NCI-H2081 treated with DMSO at 0.1 percent for 48 hours (cell line): ENCODE measurements at places on chromosomes 5 and 9.

DNA sequence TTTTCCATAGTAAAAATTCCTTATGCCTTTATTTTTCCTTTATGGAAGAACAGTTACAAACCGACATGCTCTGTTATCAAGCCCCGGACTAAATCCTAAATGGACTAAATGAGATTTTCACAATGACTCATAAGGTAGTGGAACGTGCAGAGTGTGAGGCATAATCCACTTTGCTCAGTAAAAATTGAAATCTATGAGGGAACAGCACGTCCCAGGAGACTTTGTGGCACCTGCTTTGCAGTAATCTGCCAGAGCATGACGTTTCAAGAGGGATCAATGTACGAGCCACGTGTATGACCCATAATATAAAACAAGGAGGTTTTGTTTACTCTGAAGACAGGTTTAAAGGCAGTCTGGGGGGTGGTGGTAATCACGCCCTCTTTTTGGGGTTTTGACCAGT lies 83.8 kb upstream of the GNA14 start:
- DNase-seq, result no peak

GRCh38 chr9:129627556-129628440 lies 1.8 kb downstream of the NTMT1 start:
- DNase-seq, result no peak

GRCh38 chr9:112558978-112559377 lies 72.4 kb downstream of the KIAA1958 start:
- no peak for DNase-seq

DNA sequence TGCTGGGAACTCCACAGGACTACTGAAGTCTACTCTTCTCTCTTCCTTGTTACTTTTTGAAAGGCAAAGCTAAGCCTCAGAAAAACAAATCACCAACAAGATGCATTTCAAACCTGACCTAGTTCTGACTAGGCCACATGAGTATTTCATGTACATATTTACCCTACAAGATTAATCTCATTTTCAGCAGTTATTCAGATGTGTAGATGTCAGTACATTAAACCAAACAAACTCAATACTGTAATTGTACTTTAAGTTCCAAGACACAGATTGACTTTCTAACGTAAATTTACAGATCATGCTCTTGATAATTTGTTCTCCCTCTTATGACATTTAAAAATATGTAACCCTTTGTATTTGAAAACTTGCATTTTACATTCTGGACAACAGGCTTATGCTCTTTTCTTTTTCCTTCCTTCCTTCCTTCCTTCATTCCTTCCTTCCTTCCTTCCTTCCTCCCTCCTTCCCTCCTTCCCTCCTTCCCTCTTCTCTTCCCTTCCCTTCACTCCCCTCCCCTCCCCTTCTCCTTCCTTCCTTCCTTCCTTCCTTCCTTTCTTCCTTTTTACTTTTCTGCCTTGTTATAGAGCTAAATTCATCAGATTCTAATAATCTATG lies 1653.4 kb downstream of the EFNA5 start:
- no peak for DNase-seq

DNA sequence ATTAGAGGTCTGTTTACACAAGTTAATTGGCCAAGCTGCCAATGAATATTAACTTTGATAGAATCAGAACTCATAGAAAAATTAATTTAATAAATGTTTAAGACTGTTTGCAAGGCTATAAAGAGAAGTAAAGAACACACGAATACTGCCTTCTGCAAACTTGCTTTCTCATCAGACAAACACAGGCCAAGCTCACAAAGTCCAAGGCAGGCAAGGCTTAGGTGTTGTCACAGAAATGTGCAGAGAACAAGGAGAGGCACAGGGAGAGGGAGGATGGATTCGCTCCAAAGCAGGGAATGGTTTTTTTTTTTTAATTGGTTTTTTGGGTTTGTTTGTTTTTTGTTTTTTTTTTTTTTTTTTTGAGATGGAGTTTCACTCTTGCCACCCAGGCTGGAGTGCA lies 43.4 kb downstream of the RETREG1 start:
- no peak for DNase-seq

DNA sequence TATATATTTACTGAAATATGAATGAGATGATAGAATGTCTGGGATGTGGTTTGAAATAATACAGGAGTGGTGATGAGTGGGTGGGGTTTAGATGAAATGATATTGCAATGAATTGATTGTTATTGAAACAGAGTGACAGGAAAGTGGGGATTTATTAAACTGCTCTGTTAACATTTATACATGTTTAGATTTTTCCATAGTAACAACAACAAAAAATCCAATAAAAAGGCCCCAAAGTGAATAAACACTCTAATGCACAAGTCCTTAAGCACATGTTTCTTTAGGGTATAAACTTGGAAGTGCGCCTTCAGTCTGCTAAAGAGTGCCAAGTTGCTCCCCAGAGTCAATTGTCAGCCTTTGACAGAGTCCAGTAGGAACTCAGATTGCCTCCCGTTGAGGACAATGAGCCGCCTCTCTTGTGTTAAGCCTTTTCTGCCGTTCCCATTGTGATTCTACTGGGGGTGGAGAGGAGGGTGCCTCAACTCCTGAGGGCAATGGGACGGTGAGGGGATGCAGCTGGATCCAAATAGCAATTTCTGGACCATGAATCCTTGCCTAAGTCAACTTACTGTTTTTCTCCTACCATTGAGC lies 112.3 kb downstream of the SLC28A3 start:
- DNase-seq, result no peak

DNA sequence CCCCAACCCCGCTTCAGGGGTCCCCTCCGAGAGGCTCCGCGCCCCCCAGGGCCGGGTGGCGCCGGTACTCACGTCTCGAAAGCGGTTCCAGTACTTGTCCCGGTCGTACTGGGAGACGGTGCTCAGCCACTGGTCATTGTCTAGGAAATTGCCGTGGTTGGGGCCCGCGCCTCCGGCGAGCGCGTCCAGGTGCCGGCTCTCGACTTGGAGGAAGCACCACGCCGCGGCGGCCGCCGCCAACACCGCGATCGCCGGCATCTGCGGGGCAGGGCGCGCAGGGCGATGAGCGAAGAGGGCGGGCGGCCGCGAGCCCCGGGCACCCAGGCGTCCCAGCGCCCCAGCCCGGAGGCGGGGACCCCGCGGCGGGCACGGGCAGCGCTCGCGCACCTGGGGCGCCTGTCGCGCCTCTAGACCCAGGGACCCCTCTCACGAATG lies 808 bp downstream of the SPOCK1 start:
- DNase-seq, result no peak

GRCh38 chr9:96651626-96652025 lies 3.5 kb downstream of the PRXL2C start:
- DNase-seq, result no peak

DNA sequence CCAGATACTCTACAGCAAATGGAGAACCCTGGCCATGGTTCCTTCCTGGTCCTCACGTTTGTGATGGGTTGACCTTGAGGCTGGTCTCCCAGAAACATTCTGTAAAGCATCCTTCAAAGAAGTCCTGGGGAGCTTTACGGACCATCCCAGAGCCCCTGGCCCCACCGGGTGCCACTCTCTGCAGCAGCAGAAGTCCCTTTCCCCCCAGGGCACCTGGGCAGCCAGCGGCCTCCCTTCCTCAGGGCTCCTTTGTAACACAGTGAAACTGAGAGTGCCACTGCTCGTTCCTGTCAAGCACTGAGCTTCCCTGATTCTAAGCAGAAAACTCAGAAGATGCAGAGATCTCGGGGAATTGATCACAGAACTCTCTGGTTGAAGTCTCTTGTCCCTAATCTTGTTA lies 104.3 kb downstream of the ENTREP1 start:
- no peak for DNase-seq

GRCh38 chr5:94969174-94969573 lies 315.7 kb downstream of the MCTP1 start:
- no peak for DNase-seq

DNA sequence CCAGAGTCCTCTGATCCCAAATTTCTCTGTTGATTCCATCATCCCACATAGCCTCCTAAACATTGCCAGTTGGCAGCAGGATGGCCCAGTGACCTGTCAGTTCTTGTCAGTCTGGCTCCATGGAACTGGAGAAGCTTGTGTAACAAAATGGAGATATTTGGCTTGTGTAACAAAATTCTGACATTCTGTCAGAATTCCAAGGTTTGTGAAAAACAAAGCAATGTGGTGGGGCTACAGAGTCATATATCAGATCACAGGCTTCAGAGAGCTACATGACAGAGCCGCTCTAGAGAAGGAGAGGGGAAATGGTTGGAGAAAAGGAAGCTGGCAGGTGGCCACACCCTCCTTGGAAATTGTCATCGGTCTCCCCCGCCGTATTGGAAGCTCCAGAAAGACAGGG lies 75.4 kb upstream of the MAN2A1 start:
- DNase-seq, result no peak

GRCh38 chr9:93164085-93164484 lies 19.9 kb upstream of the WNK2 start:
- no peak for DNase-seq

GRCh38 chr9:83240671-83241070 lies 177.7 kb upstream of the RASEF start:
- DNase-seq, result no peak

DNA sequence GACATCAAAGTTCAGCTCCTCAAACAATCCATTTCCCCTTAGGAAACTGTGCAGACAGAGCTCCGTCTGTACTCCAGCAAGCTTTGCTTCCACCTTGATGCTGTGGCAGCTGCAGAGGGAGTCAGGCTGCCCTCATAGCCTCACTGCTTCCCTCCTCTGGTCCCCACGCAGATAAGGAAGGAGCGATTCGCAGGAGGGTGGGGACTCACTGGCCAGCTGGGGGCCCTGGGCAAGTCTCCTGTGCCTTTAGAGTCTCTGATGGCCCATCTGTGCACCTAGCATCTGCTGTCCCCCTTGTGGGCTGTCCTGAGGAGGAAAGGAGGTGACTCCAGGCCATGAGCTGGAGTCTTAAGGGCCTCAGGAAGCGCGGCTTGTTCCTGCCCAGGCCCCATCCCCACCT lies 121.5 kb downstream of the ENTREP1 start:
- DNase-seq, result no peak

DNA sequence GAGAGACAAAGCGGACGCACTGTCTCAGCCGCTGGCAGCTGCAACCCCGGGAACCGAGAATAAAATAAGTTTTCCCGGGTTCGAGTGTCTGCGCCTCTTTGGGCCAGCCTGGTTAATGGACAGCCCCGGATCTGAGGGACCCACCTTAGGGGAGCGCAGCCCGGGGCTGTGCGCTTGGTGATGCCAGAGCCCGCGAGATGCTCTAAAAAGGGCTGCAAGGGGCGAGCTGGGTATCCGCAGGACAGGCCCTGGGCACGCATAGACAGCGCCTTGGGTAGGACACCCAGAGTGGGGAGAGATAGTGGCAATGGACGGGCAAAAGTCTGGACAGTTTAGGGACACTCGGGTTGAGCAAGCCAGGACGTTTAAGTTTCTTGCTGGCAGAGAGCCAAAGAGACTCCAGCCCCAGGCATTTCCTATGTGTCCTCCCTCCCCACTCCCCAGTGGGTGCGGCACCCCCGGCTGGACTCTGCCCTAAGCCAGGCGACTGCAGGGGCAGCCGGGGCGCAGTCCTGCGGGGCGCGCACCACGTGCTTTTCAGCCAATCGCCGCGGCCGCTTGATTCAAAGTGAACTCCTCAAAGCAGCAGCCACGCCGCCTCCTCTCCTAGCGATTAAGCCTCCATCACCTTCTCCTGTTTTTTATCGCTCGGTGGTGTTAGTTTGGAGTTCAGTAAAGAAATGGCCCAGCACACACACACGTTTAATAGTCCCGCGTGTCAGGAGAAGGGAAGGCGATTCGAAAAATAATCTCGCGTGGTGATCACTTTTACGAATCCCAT lies 616 bp upstream of the ENC1 start:
- DNase-seq, result no peak

DNA sequence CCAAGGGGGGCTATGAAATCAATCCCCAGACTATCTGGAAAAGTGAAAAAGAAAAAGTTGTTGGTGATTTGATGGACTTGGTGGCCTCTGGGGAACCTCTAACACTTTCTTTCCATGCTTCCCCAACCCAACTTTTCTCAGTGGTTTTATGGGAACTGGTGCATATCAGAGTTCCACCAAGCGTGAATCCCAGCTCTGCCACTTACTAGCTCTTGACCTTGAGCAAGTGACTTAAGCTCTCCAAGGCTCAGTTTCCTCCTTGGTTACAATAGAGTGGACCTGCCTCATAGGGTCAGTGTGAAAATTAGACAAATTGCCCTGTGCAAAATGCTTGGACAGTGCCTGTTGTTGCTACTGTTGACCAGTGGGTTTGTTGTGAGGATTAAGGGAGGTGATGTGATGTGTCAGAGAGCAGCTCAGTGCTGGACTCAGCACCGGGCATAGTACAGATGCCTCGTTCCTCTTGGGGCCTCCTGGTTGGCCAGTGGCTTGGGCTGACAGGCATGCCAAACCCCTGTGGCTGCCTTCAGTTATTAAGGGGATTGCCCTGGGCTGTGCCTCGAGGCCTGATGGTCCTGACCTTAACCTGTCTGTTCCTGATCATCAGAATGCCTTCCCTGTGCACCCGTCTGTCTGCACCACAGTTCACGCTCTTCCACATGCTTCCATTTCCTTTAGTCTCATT lies 49.3 kb downstream of the COL15A1 start:
- no peak for DNase-seq

GRCh38 chr9:12627096-12627495 lies 66.1 kb upstream of the TYRP1 start:
- no peak for DNase-seq

DNA sequence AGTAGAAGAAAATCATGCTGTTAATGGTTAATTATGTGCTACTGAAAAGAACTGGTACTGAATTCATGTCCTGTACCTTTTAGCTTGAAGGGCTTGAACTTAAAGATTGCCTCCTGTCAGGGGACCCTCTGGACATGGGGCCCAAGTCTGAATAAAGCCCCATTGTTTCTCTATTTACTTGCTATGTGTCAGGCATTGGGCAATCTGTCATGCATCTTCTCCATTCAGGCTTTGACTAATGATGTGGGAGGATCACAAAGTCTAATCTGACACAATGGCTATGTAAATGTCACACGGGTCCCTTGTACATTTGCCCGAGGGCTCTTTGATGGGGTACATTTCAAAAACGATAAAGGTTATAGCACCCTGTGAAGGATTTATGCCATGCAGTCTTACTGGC lies 64.0 kb upstream of the TUSC1 start:
- peak; percentile 90 for DNase-seq

GRCh38 chr9:128394379-128395168 lies 23.4 kb downstream of the URM1 start:
- DNase-seq, result no peak

- no peak for DNase-seq
Measured at GRCh38 chr5:79378510-79379186, 135.3 kb downstream of the HOMER1 start.

DNA sequence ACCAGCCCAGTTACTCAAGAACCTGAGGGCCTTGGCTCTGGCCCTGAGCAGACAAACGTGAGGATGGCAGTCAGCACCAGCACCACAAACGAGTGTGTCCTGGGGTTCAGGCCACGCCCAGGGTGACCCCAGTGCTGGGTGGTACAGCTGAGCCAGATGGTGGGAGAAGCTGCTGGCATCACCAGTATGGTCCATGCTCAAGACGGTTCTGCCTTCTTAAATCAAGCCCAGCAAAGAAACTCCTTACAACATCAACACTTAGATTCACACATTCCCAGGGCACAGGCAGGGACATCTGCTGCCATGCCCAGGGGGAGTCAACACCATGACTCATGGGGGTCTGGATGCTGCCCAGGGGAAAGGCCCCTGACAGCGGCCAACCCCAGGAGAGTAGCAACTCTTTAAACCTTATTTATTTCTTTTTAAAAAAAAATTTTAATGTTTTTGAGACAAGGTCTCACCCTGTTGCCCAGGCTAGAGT lies 31.3 kb downstream of the IPPK start:
- no peak for DNase-seq
